ENCODE measurements at places on chromosomes 16 and 17.

- DNase-seq = no peak
These were observed 72.5 kb downstream of the ABCC6 start for GRCh38 chr16:16150878-16151152.

DNA sequence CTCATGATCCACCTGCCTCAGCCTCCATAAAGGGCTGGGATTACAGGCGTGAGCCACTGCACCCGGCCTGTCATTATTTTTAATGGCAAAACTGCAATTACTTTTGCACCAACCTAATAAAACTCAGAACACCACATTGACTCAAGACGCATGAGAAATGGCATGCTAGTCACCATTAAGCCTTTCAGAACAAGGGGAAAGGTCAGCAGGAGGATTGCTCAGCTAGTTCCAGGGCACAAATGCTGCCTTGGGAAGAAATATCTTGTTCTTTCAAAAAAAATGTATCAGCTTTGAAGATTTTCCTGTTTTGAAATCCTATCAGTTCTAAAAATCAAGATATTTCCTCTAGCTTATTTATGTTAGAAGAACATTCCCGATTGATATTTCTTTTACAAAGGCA is 32.4 kb upstream of the CDYL2 start:
- no peak for DNase-seq

GRCh38 chr16:72821185-72821950 is 226.6 kb downstream of the ZFHX3 start:
- DNase-seq = no peak

DNA sequence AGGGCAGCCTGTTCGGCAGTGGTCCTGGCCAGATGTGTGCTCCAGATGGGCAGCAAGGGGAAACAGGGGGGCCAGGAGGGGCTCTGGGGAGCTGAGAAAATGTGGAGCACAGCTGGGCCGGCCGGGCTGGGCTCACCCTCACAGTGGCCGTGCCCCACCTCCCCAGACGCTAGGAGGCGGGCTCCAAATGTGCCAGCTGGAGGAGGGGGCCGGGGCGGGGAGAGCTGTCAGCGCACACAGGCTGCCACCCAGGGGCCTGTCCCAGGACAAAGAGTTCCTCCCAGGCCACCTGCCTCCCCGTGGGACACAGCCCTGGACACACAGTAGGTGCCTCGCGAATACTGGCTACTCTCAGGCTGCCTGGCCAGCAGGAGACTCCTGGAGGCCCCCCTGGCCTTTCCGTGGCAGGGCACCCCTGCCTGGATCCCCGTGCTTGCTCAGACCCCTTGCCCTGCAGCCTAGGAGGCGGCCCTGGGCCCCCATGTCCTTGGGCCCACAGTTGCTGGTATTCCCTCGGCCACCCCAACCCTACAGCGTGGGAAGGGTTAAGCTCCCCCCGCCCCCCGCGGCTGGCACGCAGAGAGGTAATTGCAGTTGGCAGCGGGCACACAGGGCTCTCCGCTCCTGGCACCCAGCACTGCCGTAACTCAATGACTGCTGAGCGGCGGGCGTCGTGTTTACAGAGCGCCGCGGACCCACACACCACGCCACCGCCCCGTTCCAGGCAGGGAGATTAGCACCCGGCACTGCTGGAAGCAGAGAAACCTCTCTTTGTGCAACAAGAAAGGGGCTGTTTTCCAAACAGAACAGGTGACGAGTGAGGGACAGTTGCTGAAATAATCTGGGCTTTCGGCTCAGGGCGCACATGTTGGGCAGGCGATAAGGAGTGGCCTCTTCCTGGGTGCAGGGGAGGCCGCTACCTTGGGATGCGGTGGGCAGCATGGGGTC is 32.2 kb downstream of the BAHCC1 start:
- no peak for DNase-seq

DNA sequence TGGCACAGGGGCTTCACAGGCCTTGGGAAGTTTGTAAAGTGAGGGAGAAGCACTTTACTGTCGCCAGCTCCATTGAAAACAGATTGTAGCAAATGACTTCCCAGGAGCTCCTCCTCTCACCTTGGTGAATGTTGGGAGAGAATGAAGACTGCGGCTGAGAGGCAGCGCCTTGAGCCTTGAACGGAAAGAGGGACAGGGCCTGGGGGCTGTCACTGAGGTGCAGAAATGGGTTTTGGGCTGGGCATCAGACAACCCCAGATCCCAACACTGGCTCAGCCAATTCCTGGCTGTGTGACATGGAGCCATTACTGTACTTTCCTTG is 603 bp upstream of the MRTFB start:
- DNase-seq = no peak
